ENCODE measurements at places on chromosomes 1 and 21.

GRCh38 chr1:56179543-56179942, 399.8 kb downstream of the PLPP3 start:
- DNase-seq, result no peak

DNA sequence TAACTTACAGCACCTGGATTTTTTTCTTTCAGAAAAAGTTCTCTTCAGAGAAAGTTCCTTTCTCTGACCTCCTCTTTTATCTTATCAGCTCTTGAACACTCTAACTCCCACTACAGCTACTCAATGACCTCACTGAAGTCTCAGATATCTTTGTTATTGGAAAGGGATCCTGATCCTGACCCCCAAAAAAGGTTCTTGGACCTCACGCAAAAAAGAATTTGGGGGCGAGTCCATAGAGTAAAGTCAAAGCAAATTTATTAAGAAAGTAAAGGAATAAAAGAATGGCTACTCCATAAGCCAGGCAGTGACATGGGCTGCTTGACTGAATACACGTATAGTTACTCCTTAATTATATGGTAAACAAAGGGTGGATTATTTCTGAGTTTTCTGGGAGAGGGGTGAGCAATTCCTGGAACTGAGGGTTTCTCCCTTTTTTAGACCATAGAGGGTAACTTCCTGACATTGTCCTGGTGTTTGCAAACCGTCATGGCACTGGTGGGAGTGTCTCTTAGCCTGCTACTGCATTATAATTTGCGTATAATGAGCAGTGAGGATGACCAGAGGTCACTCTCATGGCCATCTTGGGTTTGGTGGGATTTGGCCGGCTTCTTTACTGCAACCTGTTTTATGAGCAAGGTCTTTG, 44.2 kb downstream of the WDR64 start:
- DNase-seq, result no peak

DNA sequence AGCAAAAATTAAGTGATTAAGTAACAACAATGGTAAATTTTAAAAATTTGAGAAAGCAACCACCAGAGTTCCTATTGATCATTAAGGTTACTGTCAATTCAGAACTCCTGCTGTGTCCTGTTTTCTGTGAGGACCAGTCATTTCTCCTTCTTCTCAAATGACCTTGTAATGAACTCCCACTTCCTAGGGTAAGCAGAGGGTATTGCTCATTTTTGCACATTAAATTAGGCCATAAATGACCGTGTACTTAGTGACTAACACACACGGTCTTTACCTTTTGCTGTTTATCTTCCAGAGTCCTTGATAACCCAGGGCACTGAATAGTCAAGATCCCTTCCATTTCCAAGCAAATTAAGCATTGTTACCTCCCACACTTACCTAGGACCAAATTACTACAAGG, 227.5 kb upstream of the LYPLAL1 start:
- DNase-seq, result no peak

GRCh38 chr1:110280804-110281203, 58.4 kb upstream of the RBM15 start:
- DNase-seq, result no peak

DNA sequence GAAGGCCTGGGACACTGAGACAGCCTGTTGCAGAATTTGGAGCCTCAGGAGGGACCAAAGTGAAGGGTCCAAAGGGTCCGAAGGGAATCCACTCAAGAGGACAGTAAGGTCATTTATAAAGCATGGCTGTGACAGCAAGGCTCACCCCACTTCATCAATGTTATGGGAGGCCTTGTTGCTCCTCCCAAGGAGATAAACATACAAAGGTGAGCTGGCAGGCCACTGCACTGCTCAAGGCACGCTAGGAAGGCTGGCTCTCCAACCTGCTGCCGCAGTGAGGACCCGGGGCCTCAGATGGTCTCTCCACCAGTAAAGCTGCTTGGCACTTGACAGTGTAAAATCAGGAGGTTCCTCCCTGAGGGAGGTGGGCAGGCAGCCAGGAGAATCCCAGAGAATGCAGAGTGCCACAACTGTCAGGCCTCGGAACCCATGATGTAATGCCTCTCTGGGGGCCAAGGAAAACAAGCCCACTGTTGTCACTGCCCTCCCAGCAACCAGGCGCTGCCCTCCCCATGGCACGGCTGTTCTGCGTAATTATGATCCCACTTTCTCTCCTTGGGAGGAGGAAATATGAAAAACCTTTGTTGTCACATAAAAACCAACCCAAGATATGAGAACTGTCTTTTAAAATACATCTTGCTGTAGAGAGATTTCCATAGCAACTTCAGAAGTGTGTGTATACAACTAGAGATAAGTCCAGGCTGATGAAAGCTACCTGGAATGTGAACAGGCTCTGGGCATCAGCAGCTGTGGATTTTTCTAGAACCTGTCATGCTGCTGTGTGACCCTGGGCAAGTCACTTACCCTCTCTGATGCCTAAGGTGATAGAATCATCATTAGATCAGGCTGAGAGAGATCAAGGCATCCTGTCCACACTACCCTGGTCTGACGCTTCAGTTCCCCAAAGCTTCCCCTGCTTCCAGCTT, 102.5 kb downstream of the KCNN3 start:
- no peak for DNase-seq

GRCh38 chr1:68975212-68975933, 478.5 kb upstream of the DEPDC1 start:
- no peak for DNase-seq

DNA sequence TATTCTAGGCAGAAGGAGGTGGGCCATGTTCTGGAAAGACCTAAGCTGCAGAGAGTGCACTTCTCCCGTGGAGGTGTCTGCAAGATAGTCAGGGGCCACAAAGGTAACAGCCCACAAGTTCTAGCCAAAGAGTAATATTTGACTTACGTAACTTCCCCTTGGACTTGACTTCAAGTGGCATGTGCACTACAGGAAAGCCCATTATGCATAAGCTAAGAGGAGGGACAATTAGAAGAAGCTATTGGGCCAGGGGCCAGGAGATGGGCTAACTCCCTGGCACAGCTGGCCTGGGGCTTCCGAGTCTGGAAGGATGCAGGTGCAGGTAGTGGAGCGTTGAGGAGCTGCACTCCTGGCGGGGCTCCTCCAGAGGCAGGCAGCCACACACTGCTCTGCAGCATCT, 58.3 kb downstream of the ERG start:
- DNase-seq, result no peak

DNA sequence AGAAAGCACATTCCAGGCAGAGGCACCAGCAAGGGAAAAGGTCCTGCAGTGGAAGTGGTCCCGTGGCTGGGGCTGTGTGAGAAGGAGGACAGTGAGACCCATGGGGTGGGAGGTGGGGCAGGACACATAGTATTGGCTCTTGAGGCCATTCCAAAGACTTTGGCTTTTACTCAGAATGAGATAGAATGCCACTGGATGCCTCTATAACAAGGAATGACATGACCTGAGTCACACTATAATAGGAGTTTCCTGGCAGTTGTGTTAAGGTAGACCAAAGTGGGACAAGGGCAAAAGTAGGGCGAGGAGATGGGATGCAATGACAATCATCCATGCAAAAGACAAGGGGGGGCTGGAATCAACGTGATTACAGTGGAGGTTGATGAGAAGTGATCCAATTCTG, 24.7 kb upstream of the LAMC2 start:
- DNase-seq, result no peak

GRCh38 chr1:192951691-192952460, 107.3 kb downstream of the UCHL5 start:
- DNase-seq, result peak; percentile 15

- DNase-seq, result no peak
Observed at GRCh38 chr1:47751996-47752451, 245.2 kb downstream of the TRABD2B start.

DNA sequence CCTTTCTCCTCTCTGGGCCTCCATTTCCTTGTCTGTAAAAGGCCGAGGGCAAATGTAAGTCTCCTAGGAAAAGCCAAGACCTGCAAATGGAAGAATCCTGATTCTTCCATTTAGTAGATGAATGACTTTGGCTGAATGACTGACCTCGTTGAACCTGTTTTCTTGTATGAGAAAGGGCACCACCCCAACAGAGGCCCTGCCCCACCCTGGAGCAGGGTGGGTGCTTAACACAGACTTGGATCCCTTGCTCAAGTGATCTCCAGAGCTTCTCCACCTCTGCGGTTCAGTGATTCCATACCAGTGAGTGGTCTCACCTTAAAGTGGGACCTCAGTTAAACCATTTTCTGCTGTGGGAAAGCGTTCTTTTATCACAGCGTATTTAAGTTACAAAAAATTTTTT, 39.0 kb upstream of the GUCA2B start:
- no peak for DNase-seq

- no peak for DNase-seq
Observed at GRCh38 chr21:15820852-15821379, 91.1 kb downstream of the USP25 start.

- no peak for DNase-seq
Observed at GRCh38 chr1:104636581-104636980, 886.9 kb downstream of the AMY1C start.

GRCh38 chr1:155981266-155982088, 3.1 kb upstream of the ARHGEF2 start:
- DNase-seq, result no peak

GRCh38 chr1:2452201-2452931, 23.7 kb upstream of the PLCH2 start:
- no peak for DNase-seq

- DNase-seq, result no peak
Observed at GRCh38 chr1:156942176-156942575, 21.7 kb downstream of the LRRC71 start.

- no peak for DNase-seq
Observed at GRCh38 chr21:28899744-28900143, 92.9 kb downstream of the LTN1 start.

GRCh38 chr1:62613325-62613727, 16.0 kb downstream of the ANGPTL3 start:
- no peak for DNase-seq

GRCh38 chr1:186057086-186057485, 318.0 kb downstream of the TPR start:
- no peak for DNase-seq

DNA sequence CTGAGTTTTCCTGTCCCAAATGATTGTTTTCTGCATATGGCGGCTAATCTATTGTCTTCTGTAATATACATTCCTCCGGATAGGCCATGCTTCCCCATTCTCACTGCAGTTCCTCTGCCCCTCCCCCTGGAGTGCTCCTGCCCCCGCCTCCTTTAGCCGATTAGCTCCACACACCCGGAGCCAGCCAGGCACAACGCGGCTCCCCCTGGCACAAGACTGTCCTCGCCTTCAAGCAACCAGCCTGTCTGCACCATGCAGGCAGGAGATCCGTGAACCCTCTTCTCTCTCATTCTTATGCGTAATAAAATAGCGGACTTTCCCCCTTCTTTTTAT, 18.0 kb downstream of the SERTAD4 start:
- no peak for DNase-seq

DNA sequence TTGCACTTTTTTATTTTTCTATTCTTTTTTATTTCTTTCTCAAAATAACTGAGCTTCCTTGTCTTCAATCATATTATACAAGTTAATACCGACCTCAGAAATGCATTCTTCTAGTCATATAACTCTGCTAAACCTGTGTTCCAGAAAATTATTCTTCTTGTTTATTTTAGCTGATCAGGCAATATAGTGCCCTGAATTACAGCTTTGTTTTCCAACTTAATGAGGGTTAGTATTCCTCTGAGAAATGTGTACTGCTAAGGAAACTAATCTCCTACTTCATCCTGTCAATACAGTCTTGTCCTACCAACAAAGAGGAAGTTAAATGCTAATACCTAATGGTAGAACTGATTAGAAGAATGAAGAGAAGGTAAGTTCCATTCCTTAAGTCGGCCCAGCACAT, 13.0 kb downstream of the BRINP3 start:
- DNase-seq, result no peak

GRCh38 chr1:162548170-162548569, 13.4 kb upstream of the UAP1 start:
- DNase-seq, result no peak

DNA sequence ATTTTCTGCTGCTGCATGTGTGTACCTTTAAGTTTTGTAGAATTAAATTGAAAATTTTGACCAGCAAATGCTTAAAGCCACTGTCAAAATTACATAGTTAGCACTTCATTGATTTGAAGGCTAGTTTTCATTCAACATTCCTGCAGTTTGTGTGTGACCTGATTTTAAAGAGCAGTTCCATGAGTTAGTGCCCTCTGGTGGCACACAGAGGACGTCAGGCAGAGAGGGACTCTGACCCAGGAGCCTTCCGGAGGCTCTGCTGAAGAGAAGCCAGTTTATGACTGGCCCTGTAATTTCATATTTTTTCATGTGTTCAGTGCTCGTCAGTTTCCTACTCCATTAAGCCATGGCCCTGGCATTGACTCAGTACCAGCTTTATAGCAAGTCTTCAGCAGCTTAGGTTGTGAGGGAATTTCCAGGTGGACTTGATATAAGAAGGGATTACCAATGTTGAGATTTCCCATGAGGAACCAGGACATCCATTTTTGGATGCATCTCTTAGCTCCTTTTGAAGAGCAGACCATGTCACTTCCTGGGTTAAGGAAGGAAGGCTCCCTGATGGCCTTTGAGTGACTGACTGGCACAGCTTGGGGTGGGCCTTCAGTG, 104.7 kb downstream of the CAMTA1 start:
- DNase-seq, result peak; percentile 15

DNA sequence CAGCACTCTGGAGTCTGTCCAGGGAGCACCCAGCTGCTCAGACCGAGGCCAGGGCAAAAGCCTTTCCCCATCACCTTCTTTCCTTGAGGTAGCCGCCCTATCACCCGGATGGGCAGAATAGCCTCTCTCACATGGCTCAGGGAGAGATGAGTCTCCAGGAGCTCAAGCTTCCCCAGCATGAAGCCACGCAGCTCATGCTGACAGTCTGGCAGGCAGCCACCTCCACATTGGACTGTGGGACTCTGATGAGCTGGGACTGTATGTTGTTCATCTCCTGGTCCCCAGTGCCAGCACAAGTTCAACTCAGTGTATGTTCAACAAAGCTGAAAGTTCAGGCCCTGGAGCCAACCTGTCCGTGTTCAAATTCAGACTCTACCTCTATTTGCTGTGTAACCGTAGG, 75.2 kb upstream of the ZC3H12A start:
- DNase-seq, result no peak

- no peak for DNase-seq
Observed at GRCh38 chr1:206144605-206145004, 27.4 kb upstream of the AVPR1B start.

- DNase-seq, result no peak
Observed at GRCh38 chr1:84930831-84931230, 37.8 kb upstream of the LPAR3 start.

DNA sequence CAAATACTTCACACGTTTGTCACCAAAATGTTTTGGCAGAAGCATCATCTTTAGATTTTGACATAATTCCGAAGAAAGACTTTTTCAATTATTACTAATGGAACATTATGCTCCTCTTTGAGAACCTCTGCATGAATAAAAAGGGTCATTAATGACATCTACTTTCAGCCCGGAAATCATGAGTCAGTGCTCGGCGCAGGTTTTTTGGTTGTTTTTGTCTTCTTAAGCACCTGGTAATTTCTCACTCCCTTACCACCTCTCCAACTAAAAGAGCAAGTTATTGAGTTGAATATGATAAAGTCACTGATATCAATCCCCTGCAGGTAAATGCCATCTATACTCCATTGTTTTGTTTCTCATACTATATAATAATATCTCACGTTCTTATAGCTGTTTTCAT, 113.0 kb upstream of the PBX1 start:
- no peak for DNase-seq
